CD4-positive, alpha-beta T cell treated with Interleukin-17A for 4 hours (primary cell): ENCODE measurements at places on chromosomes 2 and 18.

GRCh38 chr2:180739070-180739469 is 241.3 kb upstream of the UBE2E3 start:
- no peak for DNase-seq

GRCh38 chr2:219772103-219772635 is 144.7 kb downstream of the SLC4A3 start:
- no peak for DNase-seq

DNA sequence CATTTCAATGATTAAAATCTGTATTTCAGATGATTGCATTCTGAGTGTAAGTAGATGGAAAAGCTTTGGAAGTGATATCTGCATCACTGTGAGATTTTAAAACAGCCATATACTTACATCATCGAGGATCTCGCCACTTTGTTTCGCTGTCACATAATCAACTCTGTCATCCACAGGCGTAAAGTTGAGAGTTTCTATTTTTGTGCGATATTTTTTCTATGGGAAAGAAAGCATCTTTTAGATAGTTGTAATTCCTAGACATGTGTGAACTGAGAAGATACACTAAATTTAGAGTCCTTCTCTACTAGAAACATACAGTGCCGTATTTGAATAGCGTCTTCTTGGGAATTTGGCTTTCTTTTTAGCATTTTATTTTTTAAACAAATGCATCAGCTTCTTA is 158.8 kb downstream of the RIF1 start:
- no peak for DNase-seq

GRCh38 chr2:154710078-154710477 is 11.6 kb downstream of the KCNJ3 start:
- DNase-seq: no peak

GRCh38 chr2:228533156-228533555 is 351.7 kb upstream of the SPHKAP start:
- DNase-seq: no peak

DNA sequence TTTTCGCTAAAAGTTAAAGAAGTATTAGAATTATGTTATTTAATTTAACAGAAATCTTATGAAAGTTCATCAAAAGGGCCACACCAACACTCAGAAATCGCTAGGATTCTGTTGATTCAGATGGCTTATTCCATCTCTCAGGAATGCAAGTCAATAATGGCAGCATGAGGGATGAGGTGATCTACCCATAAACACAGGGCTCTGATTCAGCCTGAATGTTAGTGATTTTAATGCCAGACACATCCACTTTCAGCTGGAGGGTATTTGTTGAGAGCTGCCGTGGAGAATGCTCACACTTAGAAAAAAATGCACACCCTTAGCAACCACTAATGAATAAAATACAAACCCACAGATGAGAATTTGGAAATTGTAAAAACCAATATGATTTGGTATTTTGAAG is 173.3 kb upstream of the ERBB4 start:
- DNase-seq: no peak

DNA sequence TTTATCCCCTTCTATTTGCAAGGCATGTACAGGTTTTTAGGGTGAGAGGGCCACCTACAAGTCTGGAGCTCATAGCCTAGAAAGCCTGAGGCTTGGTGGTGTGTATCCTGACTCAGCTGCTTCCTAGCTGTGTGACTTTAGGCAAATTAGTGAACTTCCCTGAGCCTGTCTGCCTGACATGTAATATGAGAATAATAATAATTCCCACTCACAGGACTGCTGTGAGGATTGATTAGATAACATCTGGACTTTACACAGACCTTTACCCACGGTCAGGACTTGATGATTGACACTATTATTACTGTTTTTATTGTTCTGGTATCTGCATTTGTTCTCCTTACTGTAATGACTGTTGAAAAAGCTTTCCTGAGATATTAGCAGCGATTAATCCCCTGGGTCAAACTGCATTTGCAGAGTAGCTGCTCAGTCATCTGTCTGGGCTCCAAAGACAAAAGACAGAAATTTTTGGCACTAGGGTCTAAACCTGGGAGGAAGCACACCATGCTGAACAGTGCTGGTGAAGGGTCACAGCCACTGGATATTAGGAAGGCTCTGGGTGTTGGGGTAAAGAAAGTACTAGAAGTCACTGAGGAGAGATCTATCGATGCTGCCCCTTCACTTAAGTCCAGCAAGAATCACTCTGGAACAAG is 276.5 kb upstream of the FN1 start:
- no peak for DNase-seq

GRCh38 chr2:42132966-42133641 is 36.0 kb upstream of the EML4 start:
- peak; percentile 93 for DNase-seq

DNA sequence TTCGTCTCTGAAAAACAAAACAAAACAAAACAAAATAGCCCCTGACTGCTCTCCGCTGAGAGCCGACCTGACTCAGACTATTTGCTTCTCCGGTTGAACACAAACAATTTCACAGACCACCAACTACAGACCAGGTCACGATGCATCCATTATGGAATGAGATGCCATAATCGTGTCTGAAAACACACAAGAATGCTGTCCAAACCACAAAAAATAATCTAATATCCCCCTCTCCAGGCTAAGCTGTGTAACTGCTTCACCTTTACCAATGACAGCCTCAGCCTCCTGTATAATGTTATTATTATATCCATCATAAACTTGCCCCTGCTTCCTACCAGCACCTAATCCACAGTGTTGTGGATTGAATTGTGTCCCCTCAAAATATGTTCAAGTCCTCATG is 114.7 kb downstream of the DNAH6 start:
- no peak for DNase-seq

- DNase-seq: no peak
Observed at GRCh38 chr2:28310107-28310506, 82.6 kb upstream of the FOSL2 start.

DNA sequence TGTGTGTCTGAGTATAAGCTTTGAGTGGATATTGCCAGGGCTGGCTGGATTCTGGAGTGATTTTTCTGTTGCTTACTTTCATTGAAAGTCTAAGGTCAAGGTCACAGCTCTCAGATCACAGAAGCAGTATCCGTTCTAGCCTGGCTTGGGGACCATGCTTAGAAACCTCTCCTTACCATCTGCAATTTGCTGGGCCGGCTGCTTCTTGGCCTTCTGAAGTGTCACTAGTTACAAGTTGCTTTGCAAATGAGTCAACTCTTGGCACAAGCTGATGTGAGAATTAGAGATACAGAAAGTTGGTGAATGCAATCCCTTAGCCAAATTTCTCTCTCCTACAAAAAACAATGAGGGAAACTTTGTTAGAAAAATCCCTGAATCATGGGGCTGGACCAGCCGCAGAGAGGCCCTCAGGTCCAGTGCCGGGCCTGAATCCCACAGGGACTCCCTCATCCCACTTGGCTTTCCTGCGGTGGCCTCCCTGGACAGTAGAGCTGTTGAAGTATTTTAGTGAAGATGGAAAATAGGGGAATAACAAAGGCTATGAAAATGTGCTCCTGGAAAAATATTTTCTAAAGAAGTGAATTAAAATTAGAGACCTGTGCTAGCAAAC is 92.7 kb upstream of the CNGA3 start:
- DNase-seq: no peak

DNA sequence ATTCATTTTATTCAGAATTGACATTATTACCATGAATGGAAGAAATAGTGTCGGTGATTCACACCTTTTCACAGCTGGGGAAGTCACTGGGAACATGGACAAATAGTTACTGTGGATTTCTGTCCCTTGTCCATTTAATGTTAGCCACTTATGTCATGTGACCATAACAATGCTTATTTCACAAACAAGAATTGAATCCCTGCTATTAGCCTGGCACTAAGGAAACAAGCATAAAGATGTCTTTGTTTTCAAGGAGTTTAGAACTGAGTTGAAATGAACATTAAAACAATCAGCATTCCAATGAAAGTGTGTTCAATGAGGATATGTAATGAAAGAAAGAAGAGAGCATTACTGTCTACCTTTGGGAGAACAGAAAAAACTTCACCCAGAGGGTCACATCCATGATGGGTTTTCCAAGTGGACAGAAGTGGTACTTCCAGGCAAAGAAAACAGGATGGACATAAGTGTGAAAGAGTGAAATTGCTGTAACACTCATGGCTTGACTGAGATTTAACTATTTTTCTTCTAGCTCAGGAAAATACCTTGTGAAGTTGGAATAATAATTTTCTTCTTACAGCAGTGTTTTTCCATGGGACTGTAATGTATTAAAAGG is 324.5 kb upstream of the UBE2E3 start:
- DNase-seq: no peak

DNA sequence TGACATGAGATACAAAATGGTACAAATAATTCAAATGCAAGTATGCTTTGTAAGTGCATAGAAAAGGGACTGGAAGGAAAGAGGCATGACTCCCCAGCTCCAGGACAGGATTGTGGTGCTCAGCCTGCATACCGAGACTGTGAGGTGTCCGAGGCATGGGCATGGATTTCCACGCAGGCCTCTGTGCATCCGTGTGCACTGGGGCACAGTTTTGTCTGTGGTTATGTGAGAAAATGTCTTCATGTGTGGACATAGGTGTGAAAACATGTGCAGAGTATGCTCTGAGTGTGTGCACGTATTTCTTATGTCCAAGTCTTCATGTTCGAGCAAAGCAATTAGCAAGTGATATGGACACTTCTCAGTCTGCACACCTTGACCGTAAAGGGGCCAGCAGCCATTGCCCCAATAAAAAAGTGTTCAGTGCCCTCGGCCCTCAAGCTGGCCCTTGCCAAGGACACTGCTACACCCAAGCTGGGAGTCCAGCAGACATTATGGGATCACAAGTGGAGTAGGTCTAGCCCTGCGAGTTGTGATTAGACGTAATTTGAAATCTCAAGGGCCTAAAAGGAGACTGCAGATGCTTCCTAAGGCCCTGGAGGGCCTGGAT is 120.7 kb downstream of the CYP26B1 start:
- DNase-seq: no peak

- no peak for DNase-seq
Observed at GRCh38 chr2:176079831-176080539, 3.8 kb downstream of the EVX2 start.

DNA sequence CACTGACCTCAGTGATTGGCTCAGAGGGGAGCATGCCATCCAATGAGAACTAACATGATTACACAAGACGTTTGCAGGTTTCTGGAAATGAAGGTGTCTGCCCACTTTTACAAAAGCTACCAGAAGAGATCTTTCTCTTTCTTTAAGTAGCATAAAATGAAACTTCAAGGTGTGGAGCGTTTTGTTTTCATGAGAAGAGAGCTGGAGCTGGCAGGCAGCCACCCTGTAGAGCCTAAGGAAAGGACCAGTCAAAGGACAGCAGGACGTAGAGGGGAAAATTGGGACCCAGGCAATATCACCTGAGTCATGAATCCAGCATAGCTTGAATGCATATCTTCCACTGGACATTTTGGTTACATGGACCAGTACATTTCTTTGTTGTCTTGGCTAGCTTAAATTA is 331.0 kb downstream of the EPHA4 start:
- no peak for DNase-seq

DNA sequence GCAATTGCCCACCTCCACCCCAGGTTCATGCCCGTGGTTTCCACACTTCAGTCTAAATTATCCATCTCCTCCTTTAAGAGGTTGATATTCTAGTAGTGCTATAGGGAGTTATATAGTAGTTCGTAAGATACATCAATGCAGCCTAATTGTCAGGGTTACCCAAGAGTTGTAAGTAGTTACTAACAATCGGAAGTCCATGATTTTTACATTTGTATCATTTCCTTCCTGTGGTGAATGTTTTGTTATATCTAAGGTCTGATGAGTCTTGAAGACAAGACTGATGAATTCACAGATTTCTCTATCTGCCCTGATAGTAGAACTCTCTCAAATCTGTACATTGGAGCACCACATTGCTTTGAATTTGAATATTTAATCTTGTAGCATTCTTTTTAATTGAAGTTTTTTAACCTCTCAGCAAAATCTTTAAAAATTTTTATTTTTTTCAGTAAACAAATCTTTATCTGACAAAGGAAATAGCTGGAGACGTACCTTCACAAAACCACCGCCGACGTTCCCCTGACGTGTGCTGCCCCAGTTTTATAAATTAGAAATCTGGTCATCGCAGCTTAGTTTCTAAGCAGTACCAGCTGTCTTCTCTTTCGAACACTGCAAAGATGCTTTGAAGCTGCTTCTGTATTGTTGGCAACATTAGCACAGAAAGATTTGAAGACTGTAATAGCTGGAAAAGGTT is 264.5 kb downstream of the SOCS6 start:
- peak; percentile 4 for DNase-seq

GRCh38 chr18:21004726-21005125 is 106.9 kb downstream of the ROCK1 start:
- DNase-seq: no peak

- no peak for DNase-seq
Observed at GRCh38 chr2:169071455-169071854, 2.1 kb downstream of the DHRS9 start.

DNA sequence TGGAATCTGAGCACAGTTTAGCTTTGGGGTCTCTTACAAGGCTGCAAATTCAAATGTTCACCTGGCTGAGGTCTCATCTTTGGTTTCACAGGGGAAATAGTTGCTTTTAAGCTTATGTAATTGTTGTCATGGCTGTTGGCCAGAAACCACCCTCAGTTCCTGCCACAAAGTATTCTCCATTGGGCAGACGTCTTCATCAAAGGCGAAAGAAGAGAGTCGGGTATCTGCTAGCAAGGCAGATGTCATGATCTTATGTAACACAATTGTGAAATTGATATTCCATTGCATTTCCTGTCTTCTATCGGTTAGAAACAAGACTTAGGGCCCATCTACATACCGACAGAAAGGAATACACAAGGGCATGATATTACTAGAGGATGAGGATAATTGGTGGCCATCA is 816.2 kb downstream of the MBD2 start:
- DNase-seq: no peak

- DNase-seq: no peak
Observed at GRCh38 chr2:153912798-153913396, 41.2 kb downstream of the GALNT13 start.

DNA sequence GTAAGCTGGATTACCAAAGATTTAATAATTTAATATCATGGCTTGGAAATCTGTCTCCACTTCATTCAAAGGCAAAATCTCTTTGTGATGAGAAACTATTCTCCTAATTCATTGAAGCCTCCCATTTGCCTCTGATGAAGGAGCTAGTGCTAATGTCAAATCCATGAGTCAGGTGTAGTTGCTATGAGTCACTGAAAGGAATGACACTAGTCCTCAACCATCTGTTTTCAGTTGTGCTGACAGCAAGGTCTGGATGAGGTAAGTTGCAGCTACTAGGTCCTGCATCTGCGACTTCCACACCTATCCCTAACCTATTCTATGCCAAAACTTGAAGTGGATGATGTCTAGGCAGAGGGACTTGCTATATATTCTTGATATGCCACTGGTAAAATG is 324.0 kb upstream of the UBE2E3 start:
- no peak for DNase-seq

DNA sequence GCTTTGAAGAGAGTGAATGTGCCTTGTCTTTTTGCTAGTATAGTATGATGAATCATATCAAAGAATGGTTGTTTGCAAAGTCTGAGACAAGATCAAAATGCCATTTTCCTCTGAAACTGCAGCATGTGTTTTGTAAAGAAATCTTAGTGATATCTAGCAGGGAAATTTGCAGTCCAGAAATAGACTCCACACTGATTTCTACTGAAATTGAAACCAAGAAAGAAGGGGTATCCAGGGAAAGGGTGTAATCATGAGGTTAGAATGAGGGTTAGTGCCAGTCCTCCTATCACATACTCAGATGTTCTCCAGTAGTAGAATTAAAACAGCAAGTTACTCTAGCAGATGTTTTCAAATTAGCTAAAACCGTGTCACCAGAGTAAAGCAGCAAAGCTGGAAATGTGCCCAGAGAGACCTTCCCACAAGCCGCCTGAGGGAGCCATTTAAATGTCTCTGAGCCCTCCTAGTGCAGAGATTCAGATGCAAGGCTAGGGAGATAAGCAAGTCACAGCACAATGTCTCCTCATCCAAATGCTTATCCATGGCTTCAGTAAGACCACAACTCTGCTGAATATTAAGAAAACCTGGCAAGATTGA is 4.9 kb downstream of the DLGAP1 start:
- DNase-seq: no peak
